Activated naive CD4-positive, alpha-beta T cell treated with anti-CD3 and anti-CD28 coated beads for 36 hours (primary cell): ENCODE measurements at places on chromosomes 2 and 18.

- no peak for DNase-seq
Measured at GRCh38 chr2:65311049-65311448, 83.4 kb downstream of the ACTR2 start.

DNA sequence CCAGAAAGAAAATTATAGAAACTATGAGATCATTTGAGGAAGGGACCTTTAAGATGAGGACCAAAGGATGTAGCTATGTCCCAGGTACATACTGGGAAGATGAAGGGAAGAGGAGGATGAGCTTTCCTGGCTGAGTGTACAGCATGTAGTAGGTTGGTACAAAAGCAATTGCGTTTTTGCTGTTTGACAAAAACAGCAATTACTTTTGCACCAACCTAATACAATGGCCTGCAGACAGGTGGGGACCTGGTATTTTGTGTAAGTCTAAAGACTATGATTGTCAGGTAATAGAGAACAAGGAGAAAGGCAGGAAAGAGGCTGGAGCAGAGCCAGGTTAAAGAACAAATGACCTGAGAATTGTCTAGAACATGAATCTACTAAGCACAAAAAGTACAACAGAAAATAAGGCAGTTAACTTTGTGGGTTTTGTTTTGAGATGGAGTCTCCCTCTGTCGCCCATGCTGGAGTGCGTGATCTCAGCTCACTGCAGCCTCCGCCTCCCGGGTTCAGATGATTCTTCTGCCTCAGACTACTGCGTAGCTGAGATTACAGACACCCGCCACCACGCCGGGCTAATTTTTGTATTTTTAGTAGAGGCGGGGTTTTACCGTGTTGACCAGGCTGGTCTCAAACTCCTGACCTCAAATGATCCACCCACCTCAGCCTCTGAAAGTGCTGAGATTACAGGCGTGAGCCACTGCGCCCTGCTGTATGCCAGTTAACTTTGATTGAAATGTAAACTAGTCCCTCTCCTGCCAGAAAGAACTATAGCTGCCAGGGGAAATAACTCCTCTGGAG lies 3.2 kb upstream of the TGOLN2 start:
- DNase-seq: no peak

DNA sequence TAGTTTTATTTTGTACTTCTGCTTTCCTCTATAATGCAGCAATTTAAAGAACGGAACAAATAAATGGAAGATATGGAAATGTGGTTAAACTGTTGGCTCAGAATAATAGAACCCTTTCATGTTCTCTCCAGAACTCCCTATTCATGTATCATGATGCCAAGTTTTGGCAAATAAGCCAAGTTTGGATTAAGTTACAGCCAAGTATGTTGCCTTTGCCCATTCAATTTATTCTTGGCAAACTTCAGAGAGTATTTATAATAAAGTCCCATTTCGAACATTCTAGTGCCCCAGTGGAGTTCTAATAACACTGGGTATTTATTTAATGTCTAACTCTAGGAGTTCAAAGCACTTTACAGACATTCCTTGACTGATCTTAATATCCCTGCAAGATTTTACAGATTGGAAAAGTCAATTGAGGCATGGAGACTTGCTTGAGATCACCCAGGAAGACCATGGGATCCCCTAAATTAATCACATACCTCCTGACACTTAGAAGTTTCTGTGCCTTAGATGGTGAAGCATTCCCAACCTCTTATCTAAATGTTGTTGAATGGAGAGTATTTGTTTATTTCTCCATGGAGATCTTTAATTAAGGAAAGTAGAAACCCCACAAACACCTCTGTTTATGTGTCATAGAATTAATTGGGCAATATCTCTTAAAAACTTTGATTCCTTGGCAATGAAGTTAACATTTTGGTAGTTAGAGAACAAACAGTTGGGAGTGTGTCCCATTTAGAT lies 106.7 kb downstream of the ACKR3 start:
- DNase-seq: no peak

GRCh38 chr2:71545572-71546274 lies 92.4 kb downstream of the DYSF start:
- peak; percentile 64 for DNase-seq

DNA sequence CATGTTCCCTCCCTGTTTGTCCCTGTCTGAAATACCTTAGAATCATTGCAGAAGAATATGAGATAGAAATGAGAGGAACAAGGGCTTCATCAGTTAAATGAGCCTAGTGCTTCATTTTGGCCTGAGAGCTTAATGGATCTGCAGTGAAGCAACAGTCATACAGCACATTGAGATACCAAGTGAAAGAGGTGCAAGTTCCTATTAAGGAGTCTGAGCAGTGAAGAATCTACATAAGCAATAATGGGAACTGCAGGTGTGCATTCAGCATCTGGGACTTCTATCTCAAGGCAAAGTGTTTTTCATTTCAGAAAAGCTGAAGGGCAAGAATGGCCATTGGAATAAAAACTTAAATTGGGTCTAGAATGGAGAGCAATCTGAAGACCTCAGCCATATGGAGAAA lies 323.2 kb upstream of the SLC39A10 start:
- DNase-seq: no peak

DNA sequence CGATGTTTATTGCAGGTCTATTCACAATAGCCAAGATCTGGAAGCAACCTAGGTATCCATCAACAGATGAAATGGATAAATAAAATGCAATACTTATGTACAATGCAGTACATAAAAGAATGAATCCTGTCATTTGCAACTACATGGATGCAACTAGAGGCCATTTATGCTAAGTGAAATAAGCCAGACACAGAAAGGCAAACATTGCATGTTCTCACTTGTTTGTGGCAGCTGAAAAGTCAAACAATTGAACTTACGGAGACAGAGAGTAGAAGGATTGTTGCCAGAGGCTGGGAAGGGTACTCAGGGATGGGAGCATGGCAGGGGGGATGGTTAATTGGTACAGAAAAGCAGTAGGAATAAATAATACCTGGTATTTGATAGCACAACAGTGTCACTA lies 563.9 kb downstream of the TMX3 start:
- DNase-seq: no peak
